ENCODE measurements at places on chromosomes 3 and 15.

- DNase-seq = no peak
These were observed 413.4 kb downstream of the ERC2 start for GRCh38 chr3:56054844-56055243.

DNA sequence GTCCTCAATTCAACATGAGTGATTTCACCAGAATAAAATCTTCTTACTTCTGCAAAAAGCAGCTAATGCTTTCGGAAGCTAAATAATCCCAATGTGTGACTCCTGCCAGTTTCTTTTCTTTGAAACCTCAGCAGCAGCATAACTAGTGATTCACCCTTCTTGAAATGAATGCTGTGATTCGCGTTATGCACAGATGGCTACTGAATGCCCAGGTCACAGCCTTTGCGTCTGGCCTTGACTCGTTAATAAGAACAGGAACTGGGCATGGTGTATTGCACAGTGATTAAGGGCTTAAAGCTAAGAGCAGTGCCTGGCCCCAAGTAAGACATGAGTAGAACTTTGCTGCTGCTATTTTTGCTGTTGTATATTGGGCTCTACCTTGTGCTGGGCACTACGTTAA is 19.0 kb downstream of the CGNL1 start:
- DNase-seq = peak; percentile 79

DNA sequence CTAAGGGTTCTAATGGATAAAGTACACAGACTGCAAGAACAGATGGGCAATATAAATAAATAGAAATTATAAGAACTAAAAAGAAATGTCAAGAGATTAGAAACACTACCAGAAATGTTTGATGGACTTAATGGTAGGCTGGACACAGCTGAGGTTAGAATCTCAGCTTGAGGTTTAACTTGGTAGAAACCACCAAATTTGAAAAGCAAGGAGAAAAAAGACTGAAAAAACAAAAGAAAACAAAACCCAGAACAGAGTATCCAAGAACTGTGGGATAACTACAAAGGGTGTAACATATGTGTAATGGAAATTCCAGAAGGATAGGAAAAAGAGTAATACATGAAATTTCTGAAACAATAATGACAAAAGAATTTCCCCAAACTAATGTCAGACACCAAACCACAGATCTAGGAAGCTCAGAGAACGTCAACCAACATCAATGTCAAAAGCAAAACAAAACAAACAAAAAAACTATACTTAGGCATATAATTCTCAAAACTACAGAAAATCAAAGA is 35.0 kb downstream of the RFX7 start:
- DNase-seq = no peak

- DNase-seq = no peak
These were observed 98.1 kb upstream of the ARHGEF3 start for GRCh38 chr3:56899851-56900250.

DNA sequence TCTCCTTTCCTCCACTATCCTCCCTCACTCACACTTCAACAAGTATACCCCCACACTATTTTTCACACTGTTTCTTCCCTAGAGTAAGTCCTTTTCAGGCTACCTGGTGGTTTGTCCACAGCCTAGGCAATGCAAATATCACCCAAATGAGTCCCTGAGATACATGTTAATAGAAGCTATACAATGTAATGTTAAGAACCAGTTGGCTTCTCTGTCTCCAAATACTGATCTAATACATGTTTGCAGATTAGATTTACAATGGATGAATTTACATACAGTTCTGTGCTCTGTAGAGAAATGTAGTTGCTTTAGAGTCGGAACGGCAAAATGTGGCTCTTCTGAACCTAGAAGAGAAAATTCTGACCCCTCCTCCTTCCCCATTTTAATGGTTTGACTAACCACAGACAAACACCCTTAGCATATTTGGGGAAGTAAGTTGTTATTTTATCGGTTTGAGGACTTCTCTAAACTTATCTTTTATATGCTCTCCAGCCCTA is 63.6 kb upstream of the MBNL1 start:
- no peak for DNase-seq

GRCh38 chr3:150736903-150737832 is 25.8 kb downstream of the SIAH2 start:
- DNase-seq = no peak

DNA sequence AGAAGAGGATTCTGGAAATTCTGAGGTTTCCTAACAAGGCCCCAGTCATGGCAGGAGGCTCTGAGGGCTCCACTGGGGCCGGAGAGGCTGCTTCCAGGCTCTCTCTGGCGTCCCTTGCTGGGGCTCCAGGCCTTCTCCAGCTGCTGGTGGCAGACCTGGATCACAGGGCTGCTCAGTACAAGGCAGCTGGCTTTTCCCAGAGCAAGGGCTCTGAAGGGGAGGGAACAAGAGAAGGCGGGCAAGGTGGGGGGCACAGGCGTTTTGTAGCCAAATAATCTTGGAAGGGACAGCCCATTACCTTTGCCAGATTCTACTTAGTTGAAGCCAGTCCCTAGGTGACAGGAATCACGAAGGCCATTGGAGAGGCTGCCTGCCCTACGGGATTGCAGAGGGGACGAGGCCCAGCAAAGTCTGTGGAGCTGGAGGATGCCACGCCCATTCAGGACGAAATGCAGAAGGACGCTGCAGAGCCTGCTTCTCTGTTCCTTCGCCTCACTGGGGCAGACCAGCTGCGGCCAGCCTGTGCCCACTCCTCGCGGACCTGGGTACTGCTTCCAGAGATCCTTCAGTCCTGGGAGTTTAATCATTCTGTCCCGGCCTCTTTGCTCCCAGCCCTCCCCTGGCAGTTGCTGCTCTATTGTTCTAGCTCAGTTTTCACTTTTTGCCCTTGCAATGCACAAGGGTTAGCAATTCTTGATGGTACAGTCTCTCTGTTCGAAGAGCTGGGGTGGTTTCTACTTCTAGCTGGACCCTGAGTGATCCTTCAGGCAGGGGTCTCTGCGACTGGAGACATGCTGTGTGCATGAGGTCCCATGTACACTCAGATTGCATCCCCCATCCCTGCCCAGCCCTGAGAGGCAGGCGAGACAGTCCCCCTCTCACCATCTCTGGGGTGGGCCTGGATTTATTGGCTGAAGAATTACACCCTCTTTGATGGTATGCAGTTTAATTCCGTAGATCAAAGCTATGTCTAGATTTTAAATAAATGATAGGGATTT is 149.3 kb upstream of the MEF2A start:
- DNase-seq = no peak

DNA sequence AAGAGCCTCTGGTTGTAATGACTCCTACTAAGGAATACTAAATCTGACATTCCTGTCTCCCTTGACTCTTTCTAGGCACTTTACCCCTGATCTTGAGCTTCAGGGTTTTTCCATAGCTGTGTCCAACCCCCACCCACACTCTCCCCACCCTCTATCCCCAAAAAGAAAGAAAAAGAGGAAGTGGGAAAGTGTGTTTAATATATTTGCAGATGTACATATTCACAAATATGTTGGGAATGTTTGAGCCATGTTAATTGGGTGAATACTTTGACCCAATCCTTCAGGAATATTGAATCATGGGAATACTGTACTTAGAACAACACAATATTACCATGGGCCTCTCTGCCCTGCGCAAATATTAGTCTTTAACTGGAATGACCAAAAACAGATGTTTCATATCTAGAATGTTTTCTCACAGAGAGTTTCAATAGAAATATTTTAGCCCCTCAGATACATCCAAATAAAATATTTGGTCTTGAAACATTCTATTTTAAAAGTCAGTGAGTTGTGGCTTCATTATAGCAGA is 19.8 kb upstream of the PFN2 start:
- no peak for DNase-seq

GRCh38 chr3:53194210-53195065 is 33.4 kb downstream of the PRKCD start:
- DNase-seq = peak; percentile 36

GRCh38 chr3:116000311-116000710 is 377.0 kb downstream of the GAP43 start:
- peak; percentile 98 for DNase-seq

DNA sequence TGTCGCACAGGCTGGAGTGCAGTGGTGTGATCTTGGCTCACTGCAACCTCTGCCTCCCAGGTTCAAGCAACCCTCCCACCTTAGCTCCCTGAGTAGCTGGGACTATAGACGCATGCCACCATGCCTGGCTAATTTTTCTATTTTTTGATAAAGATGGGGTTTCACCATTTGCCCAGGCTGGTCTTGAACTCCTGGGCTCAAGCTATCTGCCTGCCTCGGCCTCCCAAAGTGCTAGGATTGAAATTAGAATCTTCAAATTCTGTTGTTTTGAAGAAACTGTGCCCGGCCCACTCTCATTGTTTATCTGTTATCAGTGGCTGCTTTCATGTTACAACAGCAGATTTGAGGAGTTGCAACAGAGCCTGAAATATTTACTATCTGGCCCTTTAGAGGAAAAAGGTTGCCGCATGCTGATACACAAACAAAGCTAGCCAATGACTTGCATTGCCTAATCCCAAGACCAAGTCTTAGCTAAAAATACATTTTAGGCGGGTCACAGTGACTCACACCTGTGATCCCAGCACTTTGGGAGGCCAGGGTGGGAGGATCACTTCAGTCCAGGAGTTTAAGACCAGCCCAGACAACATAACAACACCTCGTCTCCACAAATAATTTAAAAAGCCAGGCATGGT is 43.2 kb upstream of the PPP4R2 start:
- DNase-seq = peak; percentile 37

Measured in A172 (cell line).